ENCODE measurements at places on chromosomes 11 and 22.

DNA sequence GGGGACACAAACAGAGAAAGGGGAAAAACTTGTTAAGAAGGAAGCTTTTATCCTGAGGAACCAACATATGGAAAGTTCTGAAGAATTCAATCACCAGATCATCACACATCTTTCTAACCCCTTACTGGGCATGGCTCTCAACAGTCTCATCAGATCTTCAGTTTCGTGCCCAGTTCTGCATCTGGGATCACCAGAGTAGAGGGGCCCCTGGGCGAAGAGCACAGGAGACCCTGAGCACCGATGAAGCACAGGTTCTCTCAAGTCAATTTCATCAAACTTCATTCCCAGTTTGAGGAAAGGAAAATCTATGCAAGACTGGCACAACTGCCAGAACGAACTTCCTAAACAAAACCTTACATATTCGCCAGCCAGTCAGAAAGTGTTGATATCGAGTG lies 8.5 kb upstream of the PYGM start:
- DNase-seq: no peak

DNA sequence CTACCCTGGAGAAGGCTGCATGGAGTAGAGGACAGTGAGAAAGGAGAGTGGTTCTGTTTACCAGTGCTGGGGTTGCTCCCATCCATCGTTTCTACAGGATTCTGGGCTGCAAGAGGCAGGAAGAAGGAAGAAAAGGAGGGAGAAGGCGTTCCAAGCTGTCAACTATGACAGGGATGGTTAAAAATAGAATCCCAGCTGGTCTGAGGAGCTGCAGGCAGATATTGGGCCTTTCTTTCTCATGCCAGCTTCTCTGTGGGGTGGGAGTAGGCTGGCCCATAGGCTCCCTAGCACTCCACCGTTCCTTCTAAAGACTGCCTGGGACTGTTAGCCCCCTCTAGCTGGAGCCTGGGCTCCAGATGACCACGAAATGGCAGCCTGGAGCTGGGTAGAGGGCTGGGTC lies 13.6 kb downstream of the CCKBR start:
- DNase-seq: no peak

DNA sequence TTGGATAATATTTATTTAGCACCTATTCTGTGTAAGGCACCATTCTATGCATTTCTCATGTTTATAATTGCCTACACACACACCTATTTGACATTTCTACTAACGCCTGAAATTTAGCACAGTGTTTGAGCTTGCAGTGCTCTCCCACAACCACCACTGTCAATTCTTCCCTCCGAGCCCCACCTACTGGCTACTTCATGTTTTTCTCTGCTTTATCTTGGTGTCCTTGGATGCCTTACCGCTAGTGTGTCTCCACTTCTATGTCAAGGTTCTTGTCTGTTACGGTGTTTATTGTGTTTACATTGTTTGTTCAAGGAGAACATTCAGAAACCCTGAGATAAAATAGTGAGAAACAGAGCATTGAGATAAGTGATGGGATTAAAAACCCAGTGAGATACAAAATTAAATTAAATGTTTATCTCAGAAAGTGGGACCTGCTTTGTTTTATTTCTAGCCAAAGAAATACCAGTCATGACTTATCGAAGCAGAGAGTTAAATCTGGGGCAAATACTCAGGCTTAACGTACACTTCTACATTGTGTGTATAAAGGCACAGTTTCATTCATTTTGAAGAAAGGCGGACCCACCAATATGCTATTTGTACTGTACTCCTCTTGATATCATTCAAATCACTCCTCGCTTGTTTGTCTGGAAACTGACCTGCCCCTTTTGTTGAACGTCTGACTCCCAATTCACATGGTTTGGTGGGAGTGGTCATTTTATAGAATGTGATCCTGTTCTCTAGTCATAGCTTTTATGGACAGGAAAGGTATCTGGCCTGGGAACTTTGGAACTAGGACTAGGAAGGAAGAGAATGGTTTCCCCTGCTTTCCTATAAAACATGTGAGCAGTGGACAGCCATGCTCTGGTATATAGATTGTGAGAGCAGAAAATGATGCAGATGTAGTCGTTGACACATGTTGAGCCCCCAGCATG lies 39.2 kb upstream of the SLC36A4 start:
- no peak for DNase-seq

- no peak for DNase-seq
These were observed 203.7 kb downstream of the CTTN start for GRCh38 chr11:70601861-70602538.

GRCh38 chr11:100810146-100810545 lies 123.1 kb downstream of the ARHGAP42 start:
- DNase-seq: no peak

DNA sequence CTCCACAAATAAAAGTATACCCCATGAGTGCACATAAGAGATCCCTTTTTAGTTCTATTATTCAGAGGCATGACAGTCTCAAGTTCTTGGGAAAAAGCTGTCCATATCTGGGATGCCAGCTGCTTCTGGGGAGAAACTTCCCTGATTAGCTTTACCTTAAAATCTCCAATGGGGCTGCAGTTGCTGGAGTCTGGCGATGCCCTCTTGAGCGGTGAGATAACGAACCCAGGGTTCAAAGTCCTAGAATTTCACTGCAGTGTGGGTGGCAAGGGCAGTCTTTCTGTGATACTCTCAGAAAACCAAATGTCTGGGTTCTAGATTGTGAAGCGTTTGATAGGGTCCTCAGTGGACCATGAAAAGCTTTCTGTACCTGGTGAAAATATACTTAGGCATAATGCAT lies 7.4 kb upstream of the PRR33 start:
- DNase-seq: no peak

DNA sequence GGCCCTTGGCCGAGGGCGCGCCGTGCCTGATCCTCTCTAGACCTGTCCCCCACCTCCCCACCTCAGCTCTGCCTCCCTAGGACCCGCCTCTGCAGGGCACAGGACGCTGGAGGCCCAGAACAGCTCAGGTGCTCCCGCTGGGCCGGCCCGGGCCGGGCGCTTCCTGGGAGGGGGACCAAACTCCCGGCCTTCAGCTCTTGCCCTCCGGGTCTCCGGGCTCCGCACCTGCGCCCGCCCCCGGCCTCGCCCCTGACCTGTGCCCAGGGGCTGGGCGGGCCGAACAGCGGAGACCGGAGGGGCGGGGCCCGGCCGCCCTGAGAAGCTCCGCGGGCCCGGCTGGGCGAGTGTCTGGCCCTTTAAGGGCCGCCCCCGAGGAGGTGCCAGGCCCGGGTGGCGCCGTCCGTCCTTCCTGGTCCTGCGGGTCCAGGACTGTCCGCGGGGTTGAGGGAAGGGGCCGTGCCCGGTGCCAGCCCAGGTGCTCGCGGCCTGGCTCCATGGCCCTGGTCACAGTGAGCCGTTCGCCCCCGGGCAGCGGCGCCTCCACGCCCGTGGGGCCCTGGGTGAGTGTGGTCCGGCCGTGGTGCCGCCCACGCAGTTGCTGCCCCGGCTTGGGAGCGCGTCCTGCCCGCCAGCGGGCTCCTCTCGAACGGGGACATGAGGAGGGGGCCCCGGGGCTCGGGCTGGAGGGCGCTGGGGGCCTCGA lies at the start of gene SSH3:
Gene SSH3 (plus strand): TSS at position 399 of the 703 bp plus-strand sequence. CDS start 96 bp downstream, at position 495.
- DNase-seq: no peak

- no peak for DNase-seq
These were observed 355.6 kb downstream of the LARGE1 start for GRCh38 chr22:33564683-33565082.

DNA sequence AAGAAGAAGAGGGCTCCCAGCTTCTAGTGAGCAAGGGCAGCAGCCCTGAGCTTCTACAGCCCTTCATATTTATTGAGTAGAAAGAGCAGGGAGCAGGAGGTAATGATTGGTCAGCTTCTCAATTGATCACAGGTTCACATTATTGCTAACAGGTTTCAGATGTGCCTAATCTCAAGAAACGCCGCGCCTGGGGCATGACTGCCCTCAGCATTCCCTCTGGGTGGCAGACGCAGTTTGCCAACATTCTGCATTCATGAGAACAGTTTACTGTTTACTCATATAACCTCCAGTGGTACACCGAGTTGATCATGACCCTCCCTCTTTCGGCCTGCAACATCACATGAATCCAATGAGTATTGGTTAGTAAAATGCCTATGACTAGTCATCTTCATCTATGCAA lies 4.7 kb upstream of the ZNF74 start:
- DNase-seq: no peak

DNA sequence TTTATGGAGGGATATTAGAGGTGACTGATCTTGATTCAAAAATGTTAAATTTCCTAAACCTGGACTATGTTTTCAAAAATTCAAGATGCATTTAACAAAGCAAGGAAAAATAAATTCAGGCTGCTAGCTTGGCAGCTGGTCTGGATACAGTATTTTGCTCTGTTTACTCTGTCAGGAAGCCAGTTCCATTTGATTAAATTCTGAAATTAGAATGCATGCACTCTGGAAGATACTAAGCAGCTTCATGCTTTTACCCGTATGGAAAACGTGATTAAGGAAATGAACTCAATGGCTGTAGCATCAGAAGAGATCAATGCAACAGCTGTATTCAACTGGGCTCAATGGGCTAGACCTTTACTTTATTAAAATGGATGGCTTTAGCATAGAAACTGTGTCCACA lies 14.2 kb downstream of the C11orf71 start:
- DNase-seq: no peak

DNA sequence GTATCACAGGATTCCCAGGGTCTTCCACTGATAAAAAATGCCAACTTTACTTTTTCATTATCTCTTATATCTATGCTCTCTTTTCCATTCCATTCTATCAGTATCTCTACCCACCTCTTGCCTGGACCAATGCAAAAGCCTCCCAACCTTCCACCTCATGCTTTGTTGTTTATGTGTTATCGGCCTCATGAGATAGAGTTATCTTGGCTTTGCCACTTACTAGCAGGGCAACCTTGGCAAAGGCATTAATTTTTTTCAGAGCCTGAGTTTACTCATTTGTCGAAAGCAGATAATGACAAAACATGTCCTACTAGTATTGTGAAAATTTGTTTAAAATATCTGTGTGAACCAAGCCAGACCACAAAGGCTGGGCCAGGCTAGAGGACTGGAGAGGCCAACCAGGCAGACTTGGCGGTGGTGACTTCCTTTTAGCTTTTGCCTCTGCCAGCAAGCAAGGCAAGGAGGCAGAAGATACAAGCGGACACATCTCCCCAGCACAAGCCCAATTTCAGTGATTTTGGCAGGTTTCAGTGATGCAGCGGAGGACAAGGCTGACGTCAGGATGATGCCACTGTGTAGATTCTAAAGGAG lies 106.9 kb downstream of the ADAMTS15 start:
- DNase-seq: no peak

GRCh38 chr11:114612686-114613085 lies 17.1 kb upstream of the NXPE4 start:
- DNase-seq: no peak

DNA sequence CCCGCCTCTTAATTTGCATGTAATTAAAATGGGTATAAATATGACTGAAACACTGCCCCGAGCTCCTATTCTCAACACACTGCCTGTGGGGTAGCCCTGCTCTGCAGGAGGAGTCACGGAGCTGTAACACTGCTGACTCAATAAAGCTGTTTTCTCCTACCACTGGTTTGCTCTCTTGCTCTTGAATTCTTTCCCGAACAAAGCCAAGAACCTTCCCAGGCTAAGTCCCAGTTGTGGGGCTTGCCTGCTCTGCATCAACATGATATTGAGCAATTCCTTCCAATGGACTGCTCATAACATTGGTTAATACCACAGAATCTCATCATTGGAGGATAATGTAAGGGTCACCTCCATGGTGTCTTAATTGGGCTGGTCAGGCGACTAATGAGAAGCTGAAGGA lies 114.4 kb downstream of the FBXO7 start:
- no peak for DNase-seq

DNA sequence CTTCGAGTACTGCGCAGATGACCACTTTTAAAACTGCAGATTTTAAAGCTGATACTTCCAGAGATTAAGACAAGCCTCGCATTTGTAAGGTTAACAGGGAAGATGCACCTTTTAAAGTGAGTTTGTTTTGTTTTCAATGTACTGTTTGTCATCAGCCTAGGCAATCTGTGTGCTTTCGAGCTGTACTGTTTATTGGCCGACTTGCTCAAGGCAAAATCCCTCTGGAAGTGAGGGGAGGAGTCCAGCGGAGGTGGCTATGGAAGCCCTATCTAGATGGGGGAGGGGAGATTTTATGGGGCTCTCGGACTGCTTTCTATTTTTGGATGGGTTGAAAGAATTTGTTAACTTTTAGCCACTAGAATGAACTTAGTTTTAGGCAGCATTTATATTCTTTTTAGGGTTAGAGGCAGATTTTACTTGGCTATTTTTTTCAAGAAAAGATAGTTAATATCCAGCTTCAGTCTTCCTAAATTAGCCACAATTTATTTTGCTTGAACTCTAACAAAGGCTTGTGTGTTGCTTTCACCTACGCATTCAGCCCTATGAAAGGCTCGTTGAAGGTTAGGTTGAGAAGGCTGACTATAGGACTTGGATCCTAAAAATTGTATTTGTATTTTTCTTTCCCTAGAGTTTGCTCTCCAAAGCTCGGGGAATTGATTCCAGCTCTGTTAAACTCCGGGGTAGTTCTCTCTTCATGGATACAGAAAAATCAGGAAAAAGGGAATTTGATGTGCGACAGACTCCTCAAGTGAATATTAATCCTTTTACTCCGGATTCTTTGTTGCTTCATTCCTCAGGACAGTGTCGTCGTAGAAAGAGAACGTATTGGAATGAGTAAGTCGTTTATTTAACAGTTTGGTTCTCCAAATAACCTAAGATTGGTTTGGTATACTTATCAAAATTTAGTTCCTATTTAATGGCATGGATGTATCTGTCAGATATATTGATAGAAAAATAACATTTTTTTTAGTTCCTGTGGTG lies 2.1 kb downstream of the WEE1 start:
- DNase-seq: no peak

DNA sequence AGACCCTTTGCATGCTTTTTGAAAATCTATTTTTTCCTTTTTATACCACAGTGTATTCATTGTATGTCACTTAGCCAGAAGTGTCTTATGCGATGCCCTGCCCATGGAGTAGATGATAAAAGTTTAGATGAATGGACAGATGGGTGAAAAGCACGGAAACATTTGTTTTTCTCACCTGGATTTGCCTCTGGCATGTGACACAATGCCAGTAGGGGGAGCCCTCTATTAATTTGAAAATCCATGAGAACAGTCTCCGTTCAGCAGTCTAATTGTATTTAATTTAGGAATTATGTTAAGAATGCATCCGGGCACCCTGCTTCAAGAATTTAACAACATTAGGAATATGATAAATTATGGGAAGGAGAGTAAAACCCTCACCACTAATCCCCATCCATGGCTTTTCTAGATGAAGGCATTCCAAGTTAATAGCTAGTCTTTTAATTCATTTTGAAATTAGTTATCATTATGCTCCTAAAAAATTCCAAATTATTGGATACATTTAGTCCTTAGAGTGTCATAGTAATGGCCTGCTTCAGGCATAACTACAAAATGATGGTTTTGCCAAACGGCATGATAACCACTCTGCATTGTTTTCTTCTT lies 55.3 kb upstream of the ALKBH3 start:
- DNase-seq: no peak

DNA sequence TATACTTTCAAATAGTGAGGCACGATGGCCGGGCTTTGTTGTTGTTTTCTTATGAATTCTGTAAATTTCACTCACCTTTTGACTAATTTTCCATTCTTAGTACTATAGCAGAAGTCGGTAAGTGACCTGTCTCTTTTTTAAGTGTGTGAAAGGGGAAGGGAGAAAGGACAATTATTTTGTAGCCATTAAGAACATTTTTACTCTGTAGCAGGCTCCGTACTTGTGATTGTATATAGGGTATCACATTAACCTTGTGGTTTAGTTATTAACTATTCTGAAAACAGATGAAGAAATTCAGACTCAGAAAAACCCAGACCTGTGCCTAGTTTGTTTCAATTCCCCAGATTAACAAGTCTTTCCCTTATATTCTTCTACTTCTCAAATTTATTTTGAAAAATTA lies 78.7 kb downstream of the CASP12 start:
- no peak for DNase-seq

GRCh38 chr11:59812220-59812619 lies 1.6 kb upstream of the MRPL16 start:
- DNase-seq: no peak
